ENCODE measurements at places on chromosomes 7 and 10.

DNA sequence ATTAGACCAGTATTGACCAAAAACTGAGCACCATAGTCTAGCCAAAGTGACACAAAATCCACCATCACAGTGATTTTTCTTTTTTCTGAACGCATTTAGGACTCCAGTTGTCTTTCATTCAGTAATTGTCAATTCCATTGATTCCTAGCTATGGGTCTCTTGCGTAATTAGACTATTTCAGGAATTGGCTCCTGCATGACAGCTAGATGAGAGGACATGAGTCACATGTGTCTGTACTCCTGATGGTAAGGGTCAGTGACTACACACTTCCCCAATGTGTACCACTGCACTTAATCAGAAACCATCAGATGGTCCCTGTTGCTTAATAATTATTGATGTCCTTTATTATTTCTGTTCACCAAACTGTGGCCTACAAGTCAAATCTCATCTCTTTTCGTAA lies 469.5 kb downstream of the POM121L12 start:
- no peak for DNase-seq

DNA sequence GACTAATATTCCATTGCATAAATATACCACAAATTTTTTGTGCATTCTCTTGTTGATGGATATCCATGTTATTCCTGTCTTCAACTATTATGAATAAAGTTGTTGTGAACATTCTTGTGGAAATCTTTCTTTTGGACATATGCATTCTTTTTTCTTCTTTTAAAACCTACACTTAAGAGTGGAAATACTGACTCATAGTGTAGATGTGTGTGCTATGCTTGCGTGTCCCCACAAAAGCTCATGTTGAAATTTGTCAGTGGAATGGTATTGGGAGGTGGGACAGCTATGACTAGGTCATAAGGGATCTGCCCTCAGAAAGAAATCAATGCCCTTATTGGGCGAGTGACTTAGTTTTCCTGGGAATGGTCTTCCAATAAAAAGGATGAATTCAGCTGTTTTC lies 203.6 kb upstream of the PRSS58 start:
- DNase-seq, result no peak

- DNase-seq, result no peak
These were observed 81.8 kb downstream of the NT5C2 start for GRCh38 chr10:103111031-103111917.

GRCh38 chr7:149474309-149475120 lies 13.7 kb upstream of the ZNF777 start:
- DNase-seq, result no peak

DNA sequence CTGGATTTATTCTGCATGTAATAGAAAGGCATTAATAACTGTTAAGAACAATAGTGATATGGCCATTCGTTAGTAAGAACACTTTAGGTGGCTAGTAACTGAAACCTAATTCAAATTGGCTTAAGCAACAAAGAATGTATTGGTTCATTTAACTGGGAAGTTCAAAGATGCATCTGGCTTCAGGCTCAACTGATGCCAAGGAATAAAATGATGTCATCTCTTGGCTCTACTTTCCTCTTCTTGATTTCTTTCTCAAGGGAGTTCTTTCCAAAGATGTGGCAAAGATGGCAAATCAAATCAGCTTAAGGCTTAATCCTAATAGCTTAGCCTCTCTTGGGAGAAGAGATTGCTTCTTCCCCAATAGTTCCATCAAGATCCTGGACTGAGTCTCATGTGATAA lies 51.6 kb downstream of the PIK3CG start:
- DNase-seq, result no peak

DNA sequence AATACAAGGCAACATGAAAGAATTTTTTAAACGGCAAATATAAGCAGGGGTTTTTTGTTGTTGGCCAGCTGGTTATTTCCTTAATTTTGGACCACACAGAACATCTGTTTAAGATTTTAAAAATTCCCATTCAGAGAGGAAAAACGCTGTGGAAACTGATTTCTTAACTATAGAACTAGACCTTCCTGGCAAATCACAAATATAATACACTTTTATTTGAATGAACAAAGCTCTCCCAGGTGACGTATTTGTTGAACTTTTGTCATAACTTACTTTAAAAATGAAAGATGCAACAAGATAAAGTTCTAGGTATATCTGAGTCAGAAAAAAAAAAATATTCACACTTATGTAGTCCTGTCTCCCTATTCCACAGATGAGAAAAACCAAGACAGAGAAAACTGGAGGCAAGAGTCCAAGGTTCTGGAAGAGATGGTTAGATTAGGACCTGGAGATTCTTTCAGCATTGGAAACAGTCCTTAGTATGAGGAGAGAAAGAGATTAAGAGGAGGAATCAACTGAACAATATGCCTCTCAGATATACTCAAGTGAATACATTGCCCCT lies 269.1 kb downstream of the NEBL start:
- DNase-seq, result no peak

- DNase-seq, result no peak
These were observed 164.2 kb downstream of the NXPH1 start for GRCh38 chr7:8597565-8597964.

DNA sequence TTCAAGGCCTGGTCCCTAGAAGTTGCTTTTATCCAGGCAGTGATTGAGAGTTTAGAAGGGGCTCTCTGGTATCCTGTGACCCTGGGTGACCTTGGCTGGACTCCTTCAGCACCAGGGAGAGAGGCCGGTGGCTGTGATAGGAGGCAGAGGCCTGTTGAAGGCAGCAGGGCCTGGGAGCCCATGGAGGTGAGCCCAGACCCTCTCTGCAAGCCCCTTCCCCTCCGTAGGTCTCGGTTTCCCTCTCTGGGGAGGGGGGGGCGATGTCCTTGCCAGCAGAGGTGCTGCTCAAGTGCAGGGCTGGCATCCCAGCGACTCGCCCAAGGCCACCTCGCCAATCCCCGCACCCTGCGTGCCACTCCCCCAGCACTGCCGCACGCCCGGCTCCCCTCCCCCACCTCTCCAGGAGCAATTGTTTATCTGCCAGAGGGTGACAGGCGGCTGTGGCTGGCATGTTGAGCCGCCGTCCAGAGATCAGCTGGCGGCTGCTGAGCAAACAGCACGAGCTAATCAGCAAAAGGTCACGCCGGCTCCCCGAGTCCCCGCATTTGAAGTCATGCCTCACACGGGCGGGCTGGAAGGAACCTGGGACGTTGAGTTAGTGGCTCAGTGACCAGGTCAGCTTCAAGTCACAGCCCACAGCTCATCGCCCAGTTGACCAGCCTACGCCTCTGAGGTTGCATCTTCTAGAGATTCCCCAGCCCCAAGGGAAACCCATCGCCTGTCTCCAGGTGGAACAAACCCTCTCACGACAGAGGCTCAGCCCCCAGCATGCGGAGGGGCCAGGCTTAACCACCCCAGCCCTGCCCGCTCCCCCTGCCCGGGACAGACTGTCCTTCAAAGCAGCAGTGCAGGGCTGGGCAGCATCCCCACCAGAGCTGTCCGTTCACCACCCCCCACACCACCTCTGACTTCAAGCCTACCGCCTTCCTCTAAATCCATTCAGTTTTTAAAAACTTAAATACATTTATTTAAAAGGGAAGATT lies 43.7 kb downstream of the ELFN1 start:
- no peak for DNase-seq

DNA sequence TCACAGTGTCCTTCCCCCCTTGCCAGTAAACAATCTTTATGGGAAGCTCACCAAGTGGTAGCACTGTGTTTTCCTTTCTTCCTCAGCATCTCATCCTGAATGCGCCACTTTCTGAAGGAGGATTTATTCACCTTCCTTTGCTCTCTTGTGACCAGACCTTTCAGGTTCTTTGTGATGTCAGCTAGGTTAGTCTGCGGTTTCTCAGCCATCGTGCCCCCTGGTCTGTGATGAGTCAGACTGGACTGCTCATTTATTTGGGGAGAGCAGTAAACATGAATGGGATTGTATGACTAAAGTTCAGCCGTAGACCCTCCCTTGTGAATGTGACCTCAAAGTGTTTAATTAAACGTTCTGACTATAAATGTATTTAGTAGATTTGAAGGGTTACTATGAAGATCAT lies 235.1 kb upstream of the CELF2 start:
- DNase-seq, result no peak

DNA sequence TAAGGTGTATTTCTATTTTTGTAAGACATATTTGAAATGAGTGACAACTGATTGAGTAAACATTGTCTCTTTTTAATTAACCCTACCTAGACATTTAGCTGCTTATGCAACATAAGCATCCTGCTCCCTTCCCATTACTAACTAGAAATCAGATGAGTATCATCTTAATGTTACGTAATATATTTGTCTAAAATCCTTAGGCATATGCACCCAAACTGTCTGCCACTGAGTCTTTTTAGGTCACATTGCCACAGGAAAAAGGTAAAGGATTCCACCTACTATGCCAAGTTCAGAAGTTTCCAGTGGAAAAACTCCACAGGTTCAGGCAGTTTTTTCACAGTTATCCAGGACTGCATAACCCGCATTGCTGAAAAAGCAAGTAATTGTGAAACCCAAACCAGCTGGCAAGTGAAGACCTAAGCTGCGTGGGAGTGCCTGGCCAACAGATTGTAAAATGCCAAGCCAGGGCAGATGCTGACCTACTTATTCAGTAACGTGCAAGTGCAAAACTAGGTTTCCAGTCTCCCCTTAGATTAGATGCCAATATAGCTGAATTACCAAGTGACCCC lies 983.7 kb downstream of the GATA3 start:
- DNase-seq, result no peak

DNA sequence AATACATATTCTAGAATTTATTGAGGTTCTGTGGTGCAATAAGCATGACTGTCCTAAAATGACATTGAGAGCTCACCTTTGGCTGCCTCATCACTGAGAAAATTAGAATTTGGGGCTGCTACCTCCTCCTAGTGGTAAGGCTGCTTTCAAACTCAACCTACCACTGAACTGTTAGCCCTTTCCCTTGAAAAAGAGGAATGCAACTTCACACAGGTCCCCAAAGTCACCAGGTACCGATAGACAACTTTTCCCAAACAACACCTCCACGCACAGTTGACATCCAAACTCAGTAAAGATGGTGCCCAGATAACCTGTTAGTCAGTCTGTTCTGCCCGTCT lies 75.9 kb upstream of the SCIN start:
- DNase-seq, result no peak

GRCh38 chr10:124291001-124291701 lies 127.6 kb downstream of the OAT start:
- DNase-seq, result no peak

GRCh38 chr10:97411406-97411805 lies 10.3 kb upstream of the RRP12 start:
- no peak for DNase-seq

DNA sequence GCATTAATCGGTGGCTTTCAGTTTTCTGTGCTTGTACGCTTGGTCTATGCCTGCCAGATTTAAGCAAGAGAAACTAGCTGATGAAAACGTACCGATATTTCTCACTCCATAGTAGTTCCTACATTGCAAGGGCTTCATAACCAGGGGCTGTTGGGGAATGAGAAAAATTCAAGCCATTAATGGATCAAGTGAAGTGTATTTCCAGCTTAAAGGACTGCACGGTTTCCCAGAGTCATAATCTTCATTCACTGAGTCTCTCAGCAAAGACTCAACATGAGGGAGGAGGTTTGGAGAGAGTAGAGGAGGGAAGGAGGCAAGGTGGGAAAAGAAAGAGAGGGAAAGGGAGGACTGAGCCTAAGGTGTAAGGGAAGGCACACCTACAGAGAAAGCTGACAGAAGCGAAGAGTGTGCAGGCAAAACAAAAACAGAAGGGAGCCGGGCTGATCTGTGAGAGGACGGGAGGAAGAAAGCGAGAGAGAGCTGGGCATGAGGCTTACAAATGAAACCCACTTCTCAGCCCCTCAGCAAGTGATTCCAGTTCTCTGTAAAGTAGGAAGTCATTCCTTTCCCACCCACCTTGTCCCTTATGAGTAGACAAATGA lies 625 bp downstream of the GIMAP2 start:
- DNase-seq, result no peak

DNA sequence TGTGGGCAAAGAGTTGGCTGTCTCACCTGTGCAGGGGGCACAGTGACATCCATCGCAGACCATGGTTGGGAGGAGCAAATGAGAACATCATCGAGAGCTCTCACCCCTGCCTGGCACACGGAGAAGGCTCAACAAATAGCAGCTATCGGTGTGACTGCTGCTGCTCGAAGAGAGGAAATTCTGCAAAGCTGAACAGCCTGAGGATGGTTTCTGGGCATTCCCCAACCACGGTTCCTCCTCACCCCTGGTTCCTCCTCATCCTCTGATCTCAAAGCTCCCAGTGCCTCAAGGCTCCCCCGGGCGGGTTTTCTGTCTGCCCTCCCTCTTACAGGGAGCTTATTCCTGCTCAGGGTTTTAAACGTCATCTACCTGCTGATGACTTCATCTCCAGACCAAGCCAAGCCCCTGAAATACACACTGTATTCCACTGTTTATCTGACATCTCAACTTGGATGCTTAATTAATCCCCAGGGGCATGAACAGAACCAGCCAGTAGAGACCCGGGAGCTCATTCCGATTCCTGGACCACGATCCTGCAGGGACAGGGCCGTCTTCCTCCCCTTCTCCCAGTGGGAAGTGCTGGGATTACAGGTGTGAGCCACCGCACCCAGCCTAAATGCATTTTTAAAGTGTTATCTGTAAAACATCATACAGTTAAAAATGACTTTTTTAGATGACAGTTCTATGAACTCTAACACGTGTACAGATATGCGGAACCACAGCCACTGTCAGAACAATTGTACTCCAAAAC lies 19.5 kb upstream of the NOM1 start:
- no peak for DNase-seq

DNA sequence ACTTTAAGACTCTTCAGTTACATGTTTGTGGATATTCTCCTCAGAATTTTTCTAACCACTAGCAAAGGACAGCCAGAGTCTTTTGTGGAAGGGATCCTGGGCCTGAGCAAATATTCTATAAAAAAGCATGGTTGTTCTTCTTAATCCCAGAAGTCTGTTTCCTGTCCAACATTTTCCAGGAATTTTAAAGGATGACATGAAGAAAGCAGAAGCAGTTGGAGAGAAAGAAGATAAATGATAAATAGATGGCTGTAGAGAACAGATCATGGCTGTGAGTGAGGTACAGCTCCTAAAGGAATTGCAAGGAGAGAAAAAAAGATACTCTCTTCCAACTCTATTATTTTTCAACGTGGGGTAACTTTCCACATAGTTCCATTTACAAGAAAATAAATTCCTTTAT lies 91.8 kb upstream of the STEAP4 start:
- DNase-seq, result no peak

- DNase-seq, result no peak
These were observed 219.0 kb downstream of the CRPPA start for GRCh38 chr7:16202303-16202702.
